ENCODE measurements at places on chromosomes 5 and 9.
A peak's percentile ranks its signal among the peaks of the same experiment; 100 is the strongest.

DNA sequence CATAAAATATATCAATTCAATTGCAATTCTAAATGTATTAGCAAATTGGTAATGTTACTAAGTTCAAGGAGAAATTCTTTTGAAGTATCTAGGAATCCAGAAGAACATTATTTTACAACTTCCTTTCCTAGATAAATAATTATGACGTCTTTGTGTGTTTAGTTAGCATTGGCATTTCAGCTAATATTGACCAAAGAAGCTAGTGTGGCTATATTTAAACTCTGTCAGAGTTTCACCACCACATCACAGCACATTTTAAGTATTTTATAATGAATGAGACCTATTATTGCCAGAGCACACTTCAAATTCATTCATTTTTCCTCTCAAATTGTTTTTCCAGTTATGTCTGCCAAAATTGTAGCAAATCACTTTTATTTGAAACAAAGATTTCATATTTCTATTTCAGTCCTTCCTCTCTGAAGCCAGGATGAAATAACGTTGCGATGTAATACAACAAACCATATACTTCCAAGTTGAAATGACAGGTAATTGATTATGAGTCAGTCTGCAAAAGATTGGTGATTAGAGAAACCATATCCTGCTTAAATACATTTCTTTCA lies 18.9 kb downstream of the PLK2 start:
- H3K4me3 ChIP-seq: no peak overlapping the region
- H3K36me3 ChIP-seq: no peaks in the 10 kb centered on the region

DNA sequence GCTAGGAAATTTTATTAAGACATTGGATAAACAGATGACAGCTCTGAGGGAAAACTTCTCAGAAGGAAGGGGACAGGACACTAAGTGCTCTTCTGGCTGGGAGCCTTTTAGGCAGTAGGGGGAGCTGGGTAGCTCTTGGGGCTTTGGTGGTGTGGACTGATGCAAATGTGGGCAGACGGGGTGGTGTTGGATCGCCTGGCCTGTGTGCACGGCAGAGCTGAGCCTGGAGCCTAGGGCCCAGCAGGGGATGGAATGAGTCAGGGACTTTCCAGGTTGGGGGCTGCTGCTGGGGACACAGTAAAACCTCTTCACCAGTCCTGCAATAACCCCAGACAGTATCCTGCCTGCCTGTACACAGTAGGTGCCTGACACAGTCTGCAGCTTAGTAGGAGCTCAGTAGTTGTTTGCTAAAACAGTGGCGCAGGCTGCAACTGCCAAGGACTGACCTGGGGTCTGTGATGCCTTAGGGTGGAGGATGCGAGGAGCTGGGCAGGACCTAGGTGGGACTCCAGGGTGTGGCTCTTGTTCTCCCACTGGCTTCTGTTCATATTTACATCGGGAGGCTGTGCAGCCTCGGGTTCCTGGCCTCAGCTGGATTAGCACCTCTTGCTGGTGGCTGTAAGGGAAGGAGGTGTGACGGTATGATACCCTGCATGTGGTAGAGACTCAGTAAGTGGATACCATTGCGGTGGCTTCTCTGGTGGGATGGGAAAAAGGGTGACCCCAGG lies 83.8 kb downstream of the DAB2IP start:
- no peak overlapping the region for H3K4me3 ChIP-seq
- no peak overlapping the region for H3K27ac ChIP-seq
- DNase-seq: no peak
- peaks cover 27% of the 10 kb centered on the region for H3K27me3 ChIP-seq
- H3K36me3 ChIP-seq: no peaks in the 10 kb centered on the region
- peaks cover 9% of the 10 kb centered on the region for H3K4me1 ChIP-seq

- H3K4me3 ChIP-seq: peak overlapping the region; percentile 87
- no peak for DNase-seq
- H3K27me3 ChIP-seq: peaks cover 13% of the 10 kb centered on the region
- no peaks in the 10 kb centered on the region for H3K36me3 ChIP-seq
- H3K4me1 ChIP-seq: peaks cover 30% of the 10 kb centered on the region
These were observed 485 bp upstream of the HABP4 start for GRCh38 chr9:96449523-96449844.

DNA sequence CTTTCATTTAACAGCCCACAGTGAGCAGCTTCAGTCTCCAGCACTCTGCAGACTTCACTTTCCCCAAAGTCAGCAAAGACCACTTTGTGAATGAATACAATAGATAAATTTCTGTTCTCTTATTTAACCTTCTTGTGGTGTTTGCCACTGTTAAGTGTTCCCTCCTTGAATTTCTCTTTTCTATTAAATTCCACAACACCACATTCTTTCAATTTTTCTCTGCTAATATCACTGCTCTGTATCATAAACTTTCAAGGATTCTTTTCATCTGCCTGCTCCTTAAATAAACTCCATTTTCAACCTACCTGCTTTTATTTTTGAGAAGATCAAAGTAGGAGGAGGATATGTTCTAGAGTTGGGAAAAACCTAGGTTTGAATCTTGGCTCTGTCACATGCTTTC lies 739.5 kb upstream of the GRAMD2B start:
- no peaks in the 10 kb centered on the region for H3K36me3 ChIP-seq
- H3K27me3 ChIP-seq: no peaks in the 10 kb centered on the region
- no peak overlapping the region for H3K4me3 ChIP-seq
- no peaks in the 10 kb centered on the region for H3K4me1 ChIP-seq
- DNase-seq: no peak
- H3K27ac ChIP-seq: no peak overlapping the region

DNA sequence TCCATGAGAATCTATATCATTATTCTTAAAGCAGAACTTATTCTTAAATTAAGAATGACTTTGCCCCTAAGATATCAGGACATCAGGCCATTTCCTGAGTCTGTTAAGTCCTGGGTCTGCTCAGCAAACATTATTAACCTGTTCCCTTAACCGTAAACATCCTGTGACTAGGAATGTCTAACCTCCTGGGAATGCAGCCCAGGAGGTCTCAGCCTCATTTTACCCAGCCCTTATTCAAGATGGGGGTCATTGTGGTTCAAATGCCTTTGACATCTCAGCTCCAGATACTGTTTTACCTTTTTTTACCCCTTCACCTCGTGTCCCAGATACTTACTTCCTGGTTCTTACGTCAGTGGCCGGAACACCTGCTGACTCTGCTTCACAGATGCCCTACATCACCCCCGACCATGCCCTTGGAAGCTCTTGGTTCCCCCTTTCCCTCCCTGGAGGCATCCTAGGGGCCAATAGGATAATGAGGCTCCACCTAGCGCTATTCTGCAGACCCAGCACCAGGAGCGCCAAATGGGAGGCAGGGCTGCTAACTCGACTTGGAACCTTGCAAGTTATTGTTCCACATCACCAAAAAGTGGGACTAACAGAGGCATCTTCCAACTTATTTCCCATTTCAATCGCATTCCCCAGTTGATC lies 182.5 kb downstream of the MED10 start:
- no peaks in the 10 kb centered on the region for H3K36me3 ChIP-seq
- H3K4me3 ChIP-seq: no peak overlapping the region
- no peak for DNase-seq
- H3K27ac ChIP-seq: no peak overlapping the region

- peaks cover 10% of the 10 kb centered on the region for H3K4me1 ChIP-seq
- no peak for DNase-seq
- H3K27ac ChIP-seq: no peak overlapping the region
- no peaks in the 10 kb centered on the region for H3K36me3 ChIP-seq
- H3K27me3 ChIP-seq: peaks cover 6% of the 10 kb centered on the region
These were observed 300.8 kb upstream of the MSX2 start for GRCh38 chr5:174423558-174423957.

DNA sequence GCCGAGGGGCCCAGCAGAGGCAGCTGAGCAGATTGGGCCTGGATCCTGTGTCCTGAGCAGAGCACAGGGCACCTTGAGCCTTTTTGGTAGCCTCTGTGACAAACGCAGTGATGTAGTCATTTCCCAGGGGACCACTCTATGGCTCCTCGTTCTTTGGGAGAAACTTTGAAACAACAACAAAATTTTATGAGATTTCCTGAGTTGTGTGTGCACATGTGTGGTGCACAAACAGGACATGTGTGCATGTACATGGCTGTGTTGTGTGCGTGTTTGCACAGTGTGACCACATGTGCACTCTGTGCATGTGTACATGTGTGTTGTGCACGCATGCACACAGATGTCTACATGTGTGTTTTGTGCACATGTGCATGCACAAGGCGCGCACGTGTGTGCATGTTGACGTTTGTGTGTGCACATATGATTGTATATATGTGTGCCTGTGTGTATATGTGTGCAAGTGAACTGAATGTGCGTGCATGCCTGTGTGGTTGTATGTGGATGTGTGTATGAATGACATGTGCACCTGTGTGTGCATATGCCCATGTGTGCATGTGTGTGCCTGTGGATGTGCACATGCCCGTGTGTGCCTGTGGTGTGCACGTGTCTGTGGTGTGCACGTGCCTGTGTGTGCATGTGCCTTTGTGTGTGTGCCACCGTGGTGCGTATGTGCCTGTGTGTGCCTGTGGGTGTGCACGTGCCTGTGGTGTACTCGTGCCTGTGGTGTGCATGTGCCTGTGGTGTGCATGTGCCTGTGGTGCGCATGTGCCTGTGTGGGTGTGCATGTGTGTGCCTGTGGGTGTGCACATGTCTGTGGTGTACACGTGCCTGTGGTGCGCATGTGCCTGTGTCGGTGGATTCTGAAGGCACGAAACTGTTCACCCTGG lies 221.6 kb downstream of the CACNA1B start:
- H3K4me1 ChIP-seq: no peaks in the 10 kb centered on the region
- H3K27ac ChIP-seq: no peak overlapping the region
- no peaks in the 10 kb centered on the region for H3K27me3 ChIP-seq
- DNase-seq: no peak

DNA sequence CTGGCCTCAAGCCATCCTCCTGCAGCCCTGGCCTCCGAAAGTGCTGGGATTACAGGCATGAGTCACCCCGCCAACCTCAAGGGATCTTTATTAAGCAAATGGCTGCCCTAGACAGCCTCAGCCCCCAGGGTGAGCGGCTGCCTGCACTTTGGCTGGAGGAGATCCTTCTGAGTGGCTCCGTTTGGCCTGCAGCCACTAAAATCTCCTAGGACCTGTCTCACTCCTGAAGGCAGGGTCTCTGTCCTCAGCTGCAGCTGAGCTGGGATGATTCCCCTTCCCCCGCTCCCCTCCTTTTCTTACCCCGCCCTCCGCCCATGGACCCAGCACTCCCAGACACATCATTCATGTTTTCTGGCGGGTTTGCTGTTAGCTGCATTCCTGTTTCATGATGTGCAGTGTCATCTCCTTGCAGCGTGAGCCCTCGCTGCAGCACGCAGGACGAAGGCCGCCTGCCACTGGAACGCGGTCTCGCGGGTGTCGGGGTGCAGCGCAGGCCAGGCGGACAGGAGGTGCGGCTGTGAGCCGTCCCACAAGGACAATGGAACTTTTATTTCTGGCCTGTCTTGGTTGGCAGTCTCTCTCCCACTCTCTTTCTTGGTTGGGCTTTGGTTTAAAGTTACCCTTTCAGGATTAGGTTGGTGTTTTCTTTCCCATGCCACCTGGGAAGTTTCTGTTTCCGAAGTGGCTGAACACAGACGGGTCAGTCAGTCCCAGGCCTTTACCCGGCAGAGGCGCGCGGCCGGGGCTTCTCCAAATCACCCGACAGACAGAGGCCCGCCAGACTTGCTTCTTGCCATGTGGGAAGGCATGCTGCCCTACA lies 137.1 kb downstream of the FOXD1 start:
- peaks cover 5% of the 10 kb centered on the region for H3K4me1 ChIP-seq
- DNase-seq: no peak
- no peak overlapping the region for H3K4me3 ChIP-seq
- H3K27ac ChIP-seq: no peak overlapping the region

DNA sequence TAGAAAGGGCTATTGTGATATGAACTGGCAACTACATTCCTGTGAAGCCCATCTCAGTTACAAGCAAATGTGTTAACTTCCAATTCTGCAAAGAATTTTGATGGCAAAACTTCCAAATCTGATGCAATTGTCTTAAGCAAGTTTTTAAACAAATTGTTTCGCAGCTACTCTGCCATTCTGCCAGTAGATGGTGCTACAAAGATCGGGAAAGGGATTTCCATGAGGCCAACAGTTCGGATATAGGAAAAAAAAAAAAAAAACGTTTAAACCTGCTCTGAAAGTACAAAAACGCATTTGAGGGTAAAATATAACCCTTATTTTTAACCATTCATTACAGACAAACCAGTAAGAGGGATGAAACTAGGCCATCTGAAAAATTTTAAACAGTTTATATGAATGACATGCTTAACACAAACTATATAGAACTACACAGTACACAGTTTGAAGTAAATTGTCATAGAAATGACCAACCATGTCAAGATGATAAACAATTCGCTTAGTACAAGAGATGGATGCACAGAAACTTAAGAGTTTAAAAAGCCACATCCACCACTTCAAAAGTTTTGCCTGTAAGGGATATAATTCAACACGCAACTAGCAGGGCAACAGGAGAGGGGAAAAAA lies 2.2 kb downstream of the HNRNPA0 start:
- no peak for DNase-seq
- H3K36me3 ChIP-seq: peaks cover 37% of the 10 kb centered on the region
- H3K27me3 ChIP-seq: no peaks in the 10 kb centered on the region
- peak overlapping the region; percentile 99 for H3K27ac ChIP-seq
- H3K4me1 ChIP-seq: peaks cover 33% of the 10 kb centered on the region
- H3K4me3 ChIP-seq: peak overlapping the region; percentile 89

DNA sequence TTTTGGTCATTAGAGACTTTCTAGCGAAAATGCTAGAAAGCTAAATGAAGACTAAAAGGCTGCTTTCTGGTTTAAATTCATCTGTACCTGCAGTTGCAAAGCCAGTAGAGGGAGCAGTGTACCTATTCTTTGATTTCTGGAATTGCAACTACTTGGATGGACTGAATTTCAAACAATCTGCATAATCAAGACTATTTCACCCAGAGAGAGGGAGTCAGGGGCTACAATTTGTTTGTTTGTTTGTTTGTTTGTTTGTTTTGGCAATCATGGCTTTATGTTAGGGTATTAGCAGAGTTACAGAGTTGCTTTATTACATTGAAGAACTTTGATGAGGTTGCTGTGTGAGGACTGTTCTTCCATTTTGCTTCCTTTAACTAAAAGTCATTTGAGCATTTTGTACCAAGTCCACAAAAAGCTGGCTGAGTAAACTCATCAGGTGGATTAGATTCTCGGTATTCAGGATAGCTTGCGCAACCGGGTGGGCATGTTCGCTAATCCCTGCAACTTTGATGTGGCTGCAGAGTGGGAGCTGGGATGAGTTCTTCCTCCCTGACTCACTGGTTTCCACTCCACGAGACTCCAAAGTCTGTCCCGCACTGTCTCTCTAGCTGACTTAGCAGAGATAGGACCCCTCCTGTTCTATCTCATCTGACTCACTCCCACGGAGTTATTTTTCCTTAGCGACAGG lies 80.0 kb upstream of the TUT7 start:
- H3K4me1 ChIP-seq: no peaks in the 10 kb centered on the region
- no peak for DNase-seq
- no peak overlapping the region for H3K27ac ChIP-seq

DNA sequence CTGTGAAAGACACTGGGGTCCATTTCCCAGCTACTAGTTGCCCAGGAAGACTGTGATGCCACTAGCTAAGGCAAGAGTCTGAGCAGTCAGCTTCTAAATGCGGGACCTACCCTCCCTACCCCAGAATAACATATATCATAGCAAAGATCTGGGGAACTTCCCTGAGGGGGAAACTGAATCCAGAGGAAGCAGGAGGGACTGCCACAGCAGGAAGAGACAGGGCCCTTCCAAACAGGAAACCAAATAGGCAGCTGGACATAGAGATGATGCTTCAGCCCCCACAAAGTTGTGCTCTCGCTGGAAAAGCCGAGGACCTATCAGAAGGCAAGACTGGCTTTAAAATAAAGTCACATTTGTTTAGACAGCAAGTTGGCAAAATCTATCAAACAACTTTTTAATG lies 51.1 kb downstream of the KLHL3 start:
- H3K27me3 ChIP-seq: no peaks in the 10 kb centered on the region
- H3K27ac ChIP-seq: no peak overlapping the region
- H3K36me3 ChIP-seq: peaks cover 12% of the 10 kb centered on the region
- DNase-seq: no peak
